ENCODE measurements at places on chromosomes 2 and 18. TPM values are rescaled to one million over a fixed set of nuclear protein-coding genes. Genes with fewer than 3 reads are reported as not detected.
A peak's percentile ranks its signal among the peaks of the same experiment; 100 is the strongest.

The LYG1 gene
- total RNA-seq, result 0.54 TPM

The CROCC2 gene
- not detected for total RNA-seq

The SPATA3 gene
- total RNA-seq, result not detected

The SPATS2L gene
- total RNA-seq, result 105 TPM

The DOK1 gene
- total RNA-seq, result 4.3 TPM

The HOXD12 gene
- total RNA-seq, result not detected

The ZNF519 gene
- 4.1 TPM for total RNA-seq

The IL37 gene
- total RNA-seq, result 0.44 TPM

The MAP3K20 gene
- total RNA-seq, result 46.8 TPM

The SLC9A2 gene
- total RNA-seq, result 0.78 TPM

DNA sequence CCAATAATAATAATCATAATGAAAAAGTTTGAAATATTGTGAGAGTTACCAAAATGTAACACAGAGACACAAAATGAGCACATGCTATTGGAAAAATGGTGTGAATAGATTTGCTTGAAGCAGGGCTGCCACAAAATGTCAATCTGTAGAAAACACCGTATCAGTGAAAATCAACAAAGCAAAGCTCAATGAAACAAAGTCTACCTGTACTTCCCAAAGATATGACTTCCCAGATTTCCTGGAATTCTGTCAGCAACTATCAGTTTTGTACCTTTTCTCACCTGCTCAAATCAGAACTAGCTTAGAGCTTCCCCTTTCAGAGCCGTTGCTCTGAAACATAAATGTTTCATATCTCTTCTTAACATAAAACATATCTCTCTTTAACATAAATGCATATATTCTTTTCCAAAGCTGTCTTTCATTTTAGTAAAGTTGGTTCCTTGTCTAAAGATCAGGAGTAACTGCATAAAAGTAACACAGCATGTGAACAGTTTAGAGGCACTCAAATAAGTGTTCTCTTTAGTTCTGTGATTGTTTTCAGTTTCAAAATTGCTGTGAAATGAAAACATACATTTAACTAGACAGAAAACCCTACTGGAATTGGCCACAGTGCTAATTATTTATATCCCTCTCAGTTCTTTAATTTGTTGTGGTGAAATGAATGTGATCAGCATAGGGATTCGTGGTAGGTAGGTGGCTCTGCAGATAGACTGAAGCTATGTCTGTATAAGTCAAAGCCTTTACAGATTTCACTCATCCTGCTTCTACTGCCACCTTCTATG is 262.5 kb downstream of the KCNJ3 start:
- DNase-seq, result no peak

DNA sequence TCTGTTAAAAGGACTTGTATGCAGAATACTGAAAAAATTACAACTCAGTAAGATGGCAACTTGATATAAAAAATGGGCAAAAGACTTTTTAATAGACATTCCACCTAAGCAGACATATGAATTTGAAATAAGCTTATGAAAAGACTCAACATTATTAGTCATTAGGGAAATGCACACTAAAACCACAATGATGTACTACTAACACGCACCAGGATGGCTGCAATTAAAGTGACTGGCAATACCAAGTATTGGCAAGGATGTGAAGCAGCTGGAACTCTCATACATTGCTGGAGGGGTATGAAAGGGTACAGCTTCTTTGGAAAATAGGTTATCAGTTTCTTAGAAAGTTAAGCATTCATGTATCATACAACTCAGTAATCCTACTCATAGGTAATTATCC is 3.2 kb upstream of the ENOSF1 start:
- peak; percentile 77 for DNase-seq

DNA sequence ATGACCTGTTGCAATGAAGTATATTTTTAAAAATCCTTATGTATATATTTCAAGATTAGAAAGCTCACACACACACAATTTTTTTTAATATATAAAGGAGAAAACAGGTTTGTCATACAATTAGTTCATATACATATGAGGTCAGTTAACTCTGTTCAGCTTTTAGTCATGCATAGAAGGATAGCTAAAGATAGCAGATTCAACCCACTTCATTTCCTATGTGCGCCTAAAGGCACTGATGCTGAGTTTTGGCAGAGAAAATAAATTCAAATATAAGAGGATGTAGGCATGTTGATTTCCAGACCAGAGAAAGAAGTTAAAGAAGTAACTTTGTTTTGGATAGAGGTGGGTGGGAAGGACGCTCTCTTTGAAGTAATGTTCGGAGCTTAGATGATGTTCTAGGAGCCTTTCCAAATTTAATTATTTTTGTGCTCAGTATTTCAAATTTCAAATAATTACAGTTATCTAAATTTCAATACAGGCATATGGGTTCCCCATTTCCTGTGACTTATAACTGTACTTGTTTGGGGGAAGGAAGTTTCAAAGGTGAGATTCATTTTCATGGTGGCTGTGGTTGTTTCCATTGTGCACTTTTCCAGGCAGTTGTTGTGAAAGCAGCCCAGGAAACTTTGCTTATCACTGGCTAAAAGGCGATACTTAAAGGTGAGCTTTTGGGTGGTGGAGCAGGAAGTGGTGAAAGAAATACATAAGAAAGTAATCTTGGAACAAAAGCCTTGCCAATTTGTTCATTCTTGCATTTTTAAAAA is 523.4 kb upstream of the FANCL start:
- DNase-seq, result no peak

DNA sequence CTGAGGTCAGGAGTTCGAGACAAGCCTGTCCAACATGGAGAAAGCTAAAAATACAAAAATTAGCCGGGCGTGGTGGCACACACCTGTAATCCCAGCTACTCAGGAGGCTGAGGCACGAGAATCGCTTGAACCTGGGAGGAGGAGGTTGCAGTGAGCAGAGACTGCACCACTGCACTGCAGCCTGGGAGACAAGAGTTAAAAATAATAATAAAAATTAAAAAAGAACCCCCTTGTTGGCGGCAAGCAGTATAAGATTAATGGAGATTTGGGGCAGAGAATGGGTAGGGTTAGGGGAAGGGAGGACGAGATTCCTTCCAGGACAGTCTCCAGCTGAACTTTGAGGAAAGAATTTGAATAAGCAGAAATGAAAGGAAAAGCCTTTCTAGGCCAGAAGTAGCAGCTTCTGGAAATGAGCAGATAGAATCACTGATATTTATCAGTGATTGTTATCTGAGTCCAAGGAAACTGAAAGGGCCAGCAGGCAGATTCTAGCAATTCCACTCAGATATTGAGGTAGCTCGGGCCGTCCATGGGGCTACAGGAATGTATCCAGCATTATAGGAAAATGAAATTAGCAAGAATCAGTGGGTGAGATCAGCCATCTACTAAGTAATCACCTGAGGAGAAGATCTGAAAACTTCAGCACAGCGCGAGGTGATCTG is 7.0 kb upstream of the MYCN start:
- no peak for DNase-seq

- no peak for DNase-seq
Observed at GRCh38 chr2:39779341-39779851, 338 bp upstream of the THUMPD2 start.

DNA sequence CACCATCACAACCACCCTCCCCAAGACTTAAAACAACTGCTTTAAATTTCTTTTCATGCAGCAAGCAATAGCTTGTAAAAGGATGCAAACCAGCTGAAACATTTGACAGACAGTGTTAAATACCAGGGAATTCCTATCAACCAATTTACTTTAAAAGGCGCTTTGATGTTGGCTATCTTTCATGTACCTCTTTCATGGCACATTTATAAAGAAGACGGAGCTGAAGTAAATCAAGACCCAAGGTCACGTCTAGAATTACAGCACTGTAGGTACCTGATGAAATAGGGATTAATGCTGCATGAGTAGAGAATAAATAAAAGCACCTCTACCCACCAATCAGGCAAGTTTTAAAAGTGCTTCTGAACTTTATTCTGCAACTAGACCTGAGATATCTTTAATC is 78.9 kb downstream of the SRBD1 start:
- no peak for DNase-seq

- no peak for DNase-seq
Observed at GRCh38 chr2:183371545-183371944, 247.3 kb downstream of the NUP35 start.

DNA sequence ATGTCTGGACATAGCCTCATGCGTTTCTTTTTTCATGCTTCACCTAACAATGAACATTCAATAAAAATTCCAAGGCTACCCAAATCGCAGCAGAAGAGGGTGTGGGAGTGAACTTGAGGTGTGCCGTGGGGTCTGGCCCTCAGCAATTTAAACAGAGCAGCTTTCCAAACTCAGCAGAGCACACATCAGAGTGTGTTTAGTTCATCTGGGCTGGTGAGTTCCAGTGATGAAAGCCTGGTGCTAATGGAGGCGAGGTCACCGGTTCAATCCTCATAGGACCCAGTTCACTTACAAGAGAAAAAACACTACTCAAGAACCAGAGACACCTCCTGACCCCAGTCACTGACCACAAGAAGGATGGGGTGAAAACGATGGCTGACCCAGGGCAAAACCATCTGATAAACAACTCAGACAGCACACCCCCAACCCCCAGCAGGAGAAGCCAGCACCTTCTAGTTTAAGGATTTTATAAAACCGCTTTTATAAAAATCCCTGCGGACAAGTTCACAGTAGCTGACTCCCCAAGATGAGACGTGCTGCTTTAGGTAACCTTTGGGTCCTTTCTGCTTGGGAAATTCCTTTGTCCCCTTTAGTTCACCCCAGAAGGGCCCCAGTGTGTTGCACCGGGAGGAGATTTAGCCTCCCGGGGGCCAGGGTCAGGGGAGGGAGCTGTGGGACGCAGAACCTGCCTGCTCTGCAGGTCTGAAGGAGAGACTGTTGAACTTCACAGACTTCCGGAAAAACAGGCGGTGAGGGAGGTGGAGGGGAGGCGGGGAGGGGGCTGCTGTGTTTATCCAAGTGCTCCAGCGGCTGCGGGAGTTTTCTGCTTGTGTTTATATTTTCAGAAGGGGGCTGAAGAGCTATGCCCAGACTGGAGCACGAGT is 152.7 kb upstream of the SOX11 start:
- no peak for DNase-seq

DNA sequence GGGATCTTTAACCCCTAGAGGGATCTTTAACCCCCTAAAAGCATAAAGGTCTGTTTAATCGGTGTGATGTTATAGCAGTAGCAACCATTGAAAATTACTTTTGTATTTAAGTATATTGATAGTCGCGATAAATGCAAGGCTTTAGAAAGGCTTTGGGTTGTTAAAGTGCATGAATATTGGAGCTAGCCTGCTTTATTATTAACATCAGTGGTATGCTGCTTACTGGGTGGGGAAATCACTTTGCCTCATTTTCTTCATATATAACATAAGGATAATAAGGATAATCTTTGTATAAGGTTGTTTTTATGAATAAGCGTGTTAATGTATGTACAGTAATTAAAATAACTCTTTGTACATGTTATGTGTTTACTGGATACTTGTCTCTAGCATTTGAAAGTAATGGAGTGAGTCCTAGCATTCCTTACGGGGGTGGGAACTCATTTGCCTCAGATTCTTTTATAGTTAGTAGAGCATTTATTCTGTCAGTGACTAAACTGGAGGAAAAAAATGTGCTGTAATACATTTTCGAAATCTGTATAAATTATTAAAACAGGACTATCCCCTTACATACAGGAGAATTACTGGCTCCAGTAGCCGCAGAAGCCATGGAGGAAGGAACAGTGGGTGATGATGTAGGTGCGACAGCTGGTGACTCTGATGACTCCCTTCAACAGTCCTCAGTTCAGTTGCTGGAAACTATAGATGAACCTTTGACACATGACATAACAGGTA is 122.2 kb downstream of the BIRC6 start:
- DNase-seq, result peak; percentile 36

DNA sequence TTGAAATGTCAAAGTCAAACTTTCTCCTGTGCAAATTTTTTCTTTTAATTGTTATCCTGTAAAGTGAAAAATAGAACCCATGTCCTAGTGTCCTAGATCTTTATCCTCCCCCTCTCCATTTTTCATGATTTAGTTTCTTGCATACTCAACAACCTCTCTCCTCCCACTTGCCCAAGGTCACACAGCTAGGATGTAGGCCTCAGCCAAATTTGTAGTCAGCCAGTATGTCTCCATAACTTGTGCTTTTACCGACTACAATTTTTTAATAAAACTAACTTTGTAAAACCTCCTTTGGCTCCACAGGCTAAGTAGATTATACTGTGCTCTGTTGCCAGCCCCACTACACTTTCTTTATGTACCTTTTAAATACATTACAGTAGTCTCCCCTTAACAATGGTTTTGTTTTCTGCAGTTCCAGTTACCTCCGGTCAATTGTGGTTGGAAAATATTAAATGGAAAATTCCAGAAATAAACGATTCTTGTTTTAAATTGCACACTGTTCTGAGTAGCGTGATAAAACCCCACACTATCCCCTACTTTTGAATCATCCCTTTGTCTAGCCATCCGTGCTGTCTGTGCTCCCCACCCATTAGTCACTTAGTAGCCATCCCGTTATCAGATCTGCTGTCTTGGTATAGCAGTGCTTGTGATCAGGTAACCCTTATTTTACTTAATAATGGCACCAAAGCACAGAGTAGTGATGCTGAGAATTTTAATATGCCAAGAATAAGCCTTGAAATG is 22.8 kb downstream of the GULP1 start:
- no peak for DNase-seq

DNA sequence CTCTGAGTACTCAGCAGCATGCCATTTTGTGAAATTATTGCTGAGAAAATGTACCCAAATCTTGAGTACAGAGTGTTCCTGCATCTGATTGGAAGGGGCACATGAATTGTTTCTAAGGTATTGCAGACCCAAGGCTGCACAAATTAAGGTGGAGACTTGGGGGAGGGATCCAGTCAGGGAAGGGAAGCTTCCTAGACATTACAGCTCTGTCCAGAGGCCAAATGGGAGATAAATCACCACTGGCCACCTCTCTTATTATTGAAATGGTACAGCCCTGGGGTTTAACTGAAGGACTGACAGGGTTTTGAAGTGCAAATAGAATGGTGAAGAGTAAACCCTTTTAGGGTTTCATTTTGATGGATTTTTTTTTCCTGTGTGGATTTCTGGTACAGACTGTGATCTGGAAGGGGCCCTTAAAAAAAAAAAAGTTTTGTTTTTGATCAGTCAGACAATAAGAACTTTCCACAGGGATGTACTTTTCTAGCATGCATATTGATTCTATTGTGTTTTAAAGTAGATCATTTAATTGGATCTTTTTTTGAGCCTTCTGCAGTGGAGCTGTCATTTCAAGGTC is 119.4 kb downstream of the GREB1L start:
- DNase-seq, result no peak

- no peak for DNase-seq
Observed at GRCh38 chr2:86675104-86675503, 45.0 kb upstream of the RMND5A start.

DNA sequence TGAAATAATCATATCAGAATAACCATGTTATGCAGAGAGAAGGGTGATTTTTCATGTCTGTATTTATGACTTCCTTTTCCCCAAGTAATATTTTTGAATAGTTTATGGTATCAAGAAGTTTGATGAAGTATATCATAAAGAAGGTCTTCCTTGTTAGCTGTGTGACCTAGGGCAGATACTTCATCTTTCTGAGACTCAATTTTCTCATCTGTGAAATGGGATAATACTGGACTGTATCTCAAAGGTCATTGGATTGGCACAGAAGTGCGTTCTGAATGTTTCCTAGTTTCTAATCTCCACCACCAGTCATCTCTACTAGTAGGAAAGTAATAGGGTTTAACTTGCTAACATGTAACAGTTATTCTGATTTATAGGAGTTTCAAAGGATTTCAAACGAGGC is 52.6 kb downstream of the DGKD start:
- DNase-seq, result no peak

- no peak for DNase-seq
Observed at GRCh38 chr18:48666613-48667012, 127.8 kb downstream of the CTIF start.

- no peak for DNase-seq
Observed at GRCh38 chr2:10330700-10331026, 28.0 kb downstream of the HPCAL1 start.

GRCh38 chr2:58812771-58813344 is 571.7 kb upstream of the FANCL start:
- no peak for DNase-seq
